GM23338 (cell line): ENCODE measurements at places on chromosomes 3 and 15.

GRCh38 chr15:72463702-72464101, 10.4 kb upstream of the ARIH1 start:
- no peak for DNase-seq

- DNase-seq = peak; percentile 89
Measured at GRCh38 chr3:64445109-64445943, 220.1 kb upstream of the PRICKLE2 start.

- DNase-seq = no peak
Measured at GRCh38 chr15:88246081-88246480, 10.5 kb downstream of the NTRK3 start.

- peak; percentile 23 for DNase-seq
Measured at GRCh38 chr15:88401996-88402656, 65.1 kb downstream of the MRPL46 start.

- DNase-seq = no peak
Measured at GRCh38 chr15:70319466-70319865, 221.7 kb upstream of the TLE3 start.

GRCh38 chr15:95883064-95883463, 447.4 kb upstream of the NR2F2 start:
- no peak for DNase-seq

GRCh38 chr15:85646538-85647091, 148.1 kb downstream of the KLHL25 start:
- no peak for DNase-seq

- no peak for DNase-seq
Measured at GRCh38 chr3:12963231-12963896, 109.9 kb downstream of the IQSEC1 start.

- DNase-seq = no peak
Measured at GRCh38 chr3:165389064-165389463, 192.9 kb upstream of the SLITRK3 start.

GRCh38 chr3:126051234-126051633, 32.7 kb downstream of the SLC41A3 start:
- DNase-seq = no peak

DNA sequence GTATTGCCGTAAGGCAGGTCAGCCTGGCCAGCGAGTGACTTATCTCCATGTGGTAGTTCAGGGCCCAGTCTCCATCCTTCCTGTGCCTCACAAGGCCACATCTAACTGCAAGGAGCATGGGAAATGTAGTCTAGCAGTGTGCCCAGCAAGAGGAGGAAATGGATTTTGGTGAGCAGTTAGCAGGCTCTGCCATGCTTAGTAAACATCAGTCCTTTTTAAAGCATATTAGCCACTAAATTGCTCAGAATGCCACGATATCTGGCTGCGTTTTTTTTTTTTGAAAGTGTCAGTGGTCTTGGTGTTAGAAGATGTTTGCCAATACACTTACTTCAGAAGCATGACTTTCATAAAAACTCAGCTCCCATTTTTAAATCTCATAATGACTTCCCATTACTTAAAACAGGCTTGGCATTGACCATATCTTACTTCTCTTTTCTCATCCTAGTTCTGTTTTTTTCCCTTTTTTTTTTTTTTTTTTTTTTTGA, 470.2 kb upstream of the TPRG1 start:
- DNase-seq = peak; percentile 39

DNA sequence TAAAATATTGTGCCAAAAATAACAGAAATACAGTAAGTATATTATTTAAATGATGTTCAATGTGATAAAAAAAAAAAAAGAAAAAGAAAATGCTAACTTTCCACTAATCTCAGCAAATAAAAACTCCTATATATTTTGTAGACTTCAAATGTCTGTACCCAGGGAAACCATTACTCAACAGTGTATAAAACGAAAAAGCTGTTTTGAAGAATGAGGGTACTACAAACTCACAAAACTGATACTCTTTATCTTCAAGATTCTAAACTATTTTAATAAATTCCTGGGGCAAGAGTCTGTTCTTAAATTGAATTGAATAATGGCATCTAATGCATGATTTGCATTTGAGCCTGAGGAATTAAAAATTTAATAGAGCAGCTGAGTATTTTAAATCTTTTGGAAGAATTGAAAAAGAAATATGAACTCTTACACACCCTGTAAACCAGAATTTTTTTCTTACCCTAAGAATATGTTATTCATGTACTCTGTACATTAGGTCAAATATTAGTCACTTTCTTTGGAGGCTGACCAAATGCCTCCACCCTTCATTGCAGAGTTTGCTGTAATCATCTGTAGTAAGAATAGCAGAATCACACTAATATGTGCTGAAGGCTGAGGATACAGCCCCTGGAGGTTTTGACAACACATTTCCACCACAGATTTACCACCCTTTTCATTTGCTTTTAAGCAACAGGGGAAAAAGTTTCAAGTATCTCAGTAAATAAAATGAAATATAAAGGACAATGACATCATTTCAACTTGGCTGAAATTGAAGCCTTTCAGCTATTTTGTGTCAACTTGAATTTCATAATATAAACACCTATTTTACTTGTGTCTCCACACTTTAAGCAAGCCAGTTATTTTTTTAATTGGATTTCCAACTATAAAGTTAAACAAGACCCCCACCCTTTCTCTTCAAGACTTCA, 79.7 kb downstream of the FBN1 start:
- no peak for DNase-seq
